PC-3 (cell line): ENCODE measurements at places on chromosomes 1 and 21. TPM values are rescaled to one million over a fixed set of nuclear protein-coding genes. Genes with fewer than 3 reads are reported as not detected.

DNA sequence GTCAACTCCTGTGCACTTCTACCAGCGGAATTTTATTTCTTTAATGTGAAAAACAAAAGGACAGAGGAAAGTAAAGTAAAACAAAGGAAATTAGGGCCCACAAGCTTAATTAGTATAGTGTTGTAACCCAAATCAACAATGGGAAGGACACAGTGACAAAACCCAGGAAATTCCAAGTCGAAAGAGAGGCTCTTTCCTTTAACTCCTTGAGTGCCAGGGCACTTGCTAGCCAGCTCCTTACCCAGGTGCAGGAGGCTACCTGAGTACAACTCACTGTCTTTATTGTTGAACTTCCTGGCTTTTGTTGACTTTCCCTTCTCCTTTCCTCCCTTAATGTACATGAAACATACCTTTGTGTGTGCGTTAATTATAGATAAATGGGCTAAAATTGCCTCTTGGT lies 55.0 kb downstream of the PEX14 start:
- no peak for DNase-seq
- H3K27me3 ChIP-seq, result no peaks in the 10 kb centered on the region
- H3K36me3 ChIP-seq, result no peaks in the 10 kb centered on the region
- no peak overlapping the region for H3K4me3 ChIP-seq
- H3K4me1 ChIP-seq, result peaks cover 30% of the 10 kb centered on the region
- no peak overlapping the region for H3K27ac ChIP-seq

- no peak overlapping the region for H3K4me3 ChIP-seq
- H3K27me3 ChIP-seq, result no peaks in the 10 kb centered on the region
- no peak overlapping the region for H3K27ac ChIP-seq
- peaks cover 6% of the 10 kb centered on the region for H3K36me3 ChIP-seq
- DNase-seq, result no peak
- H3K4me1 ChIP-seq, result no peaks in the 10 kb centered on the region
These were observed 4.7 kb upstream of the SLFNL1 start for GRCh38 chr1:41025979-41026819.

DNA sequence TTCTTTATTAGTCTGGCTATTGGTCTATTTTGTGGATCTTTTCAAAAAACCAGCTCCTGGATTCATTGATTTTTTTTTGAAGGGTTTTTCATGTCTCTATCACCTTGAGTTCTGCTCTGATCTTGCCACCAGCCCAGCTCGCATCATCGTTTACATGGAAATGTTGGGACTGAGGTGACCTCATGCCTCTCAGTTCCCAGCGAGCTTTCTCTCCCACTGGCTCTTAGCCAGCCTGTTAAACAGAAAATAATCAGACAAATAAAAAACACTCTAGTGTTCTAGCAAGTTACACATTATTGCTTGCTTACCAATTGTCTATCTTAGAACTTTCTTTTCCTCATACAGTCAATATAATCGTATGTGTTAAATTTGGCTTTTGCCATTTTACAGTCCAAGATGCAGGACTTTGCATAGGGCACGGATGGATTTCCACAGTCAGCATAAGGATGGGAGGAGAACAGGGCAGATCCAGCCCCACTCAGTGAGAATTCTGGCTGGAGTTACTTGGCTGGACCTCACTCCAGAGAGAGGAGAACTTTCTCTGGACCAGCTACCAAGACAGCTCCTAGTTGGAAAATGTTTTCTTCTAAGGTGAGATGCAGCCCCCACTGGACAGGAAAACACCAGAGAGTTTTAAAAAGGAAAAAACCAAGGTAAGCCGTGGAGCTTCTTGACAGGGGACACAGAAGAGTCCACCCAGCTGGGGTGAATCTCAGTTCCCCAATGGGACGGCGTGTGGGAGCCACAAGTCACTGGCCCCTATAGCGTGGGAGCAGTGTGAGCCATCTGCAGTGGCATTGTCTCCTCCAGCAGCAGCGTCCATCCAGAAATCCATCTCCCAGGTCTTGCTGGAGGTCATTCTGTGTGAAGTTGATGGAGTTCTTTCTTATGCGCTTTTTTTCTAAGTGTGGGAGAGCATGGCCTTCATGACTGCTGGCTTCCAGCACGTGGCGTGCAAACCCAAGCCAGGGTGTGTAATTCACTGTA lies 17.6 kb downstream of the PGBD2 start:
- no peak overlapping the region for H3K4me3 ChIP-seq
- peaks cover 29% of the 10 kb centered on the region for H3K4me1 ChIP-seq
- H3K27me3 ChIP-seq, result no peaks in the 10 kb centered on the region

DNA sequence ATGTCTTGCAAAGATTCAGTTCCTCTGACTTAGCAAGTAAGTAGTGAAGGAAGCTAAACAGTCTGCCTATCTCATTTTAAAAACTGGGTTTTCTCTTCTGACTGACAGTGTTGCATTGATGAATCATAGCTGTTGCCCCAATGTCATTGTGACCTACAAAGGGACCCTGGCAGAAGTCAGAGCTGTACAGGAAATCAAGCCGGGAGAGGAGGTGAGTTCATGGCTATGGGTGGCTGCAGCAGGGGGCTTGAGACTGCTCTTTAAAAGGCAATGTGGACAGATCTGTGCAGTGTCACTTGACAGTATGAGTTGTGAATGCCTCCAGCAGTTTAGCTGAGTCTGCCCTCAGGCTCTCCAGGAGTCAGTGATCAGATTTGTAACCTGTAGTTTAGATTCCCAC lies 46.6 kb downstream of the SMYD2 start:
- 0 out of 2 replicates have a peak, but pooled peaks cover 5% of the 10 kb centered on the region for H3K36me3 ChIP-seq
- no peak overlapping the region for H3K4me3 ChIP-seq
- no peaks in the 10 kb centered on the region for H3K27me3 ChIP-seq

CLCNKA gene
- total RNA-seq, result not detected in 2 replicates
